ENCODE measurements at places on chromosomes 5 and 9. TPM values are rescaled to one million over a fixed set of nuclear protein-coding genes. Genes with fewer than 3 reads are reported as not detected.

Gene PALM2AKAP2
- total RNA-seq = 41.4 TPM

Gene UBE2R2
- total RNA-seq = 21.2 TPM

Gene SLC25A51
- 30.8 TPM for total RNA-seq

Gene PCDHA6
- total RNA-seq = 4.2 TPM

Gene SEC61B
- total RNA-seq = 92.9 TPM

Gene ADAM19
- total RNA-seq = 3.6 TPM

Gene PCDHB2
- 10.8 TPM for total RNA-seq

GRCh38 chr9:131668439-131669268, 71.2 kb downstream of the RAPGEF1 start:
- DNase-seq = no peak
- no peak overlapping the region for H3K4me3 ChIP-seq
- peaks cover 9% of the 10 kb centered on the region for H3K4me1 ChIP-seq
- H3K27me3 ChIP-seq = no peaks in the 10 kb centered on the region
- no peaks in the 10 kb centered on the region for H3K36me3 ChIP-seq

- H3K4me3 ChIP-seq = no peak overlapping the region
- DNase-seq = no peak
- no peaks in the 10 kb centered on the region for H3K27me3 ChIP-seq
- no peaks in the 10 kb centered on the region for H3K36me3 ChIP-seq
- no peak overlapping the region for H3K27ac ChIP-seq
Measured at GRCh38 chr5:135821061-135821801, 13.2 kb upstream of the SLC25A48 start.

DNA sequence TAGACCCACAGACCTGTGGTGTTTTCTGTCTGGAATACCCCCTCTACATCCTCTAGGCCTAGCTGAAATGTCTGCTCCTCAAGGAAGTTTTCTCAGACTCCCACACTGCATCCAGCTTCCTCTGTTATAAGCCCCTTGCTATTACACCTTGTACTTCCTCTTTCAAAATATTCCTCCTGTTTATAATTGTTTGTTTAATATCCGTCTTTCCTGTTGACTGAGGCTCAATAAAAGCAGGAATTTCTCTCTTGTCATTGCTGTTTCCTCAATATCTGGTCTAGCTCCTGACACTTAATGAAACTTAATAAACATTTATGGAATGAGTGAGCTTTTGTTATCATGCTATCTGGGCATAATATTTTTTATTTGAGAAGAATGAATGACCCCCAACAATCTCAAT, 34.1 kb upstream of the IQGAP2 start:
- H3K4me1 ChIP-seq = no peaks in the 10 kb centered on the region
- DNase-seq = no peak
- no peaks in the 10 kb centered on the region for H3K27me3 ChIP-seq
- no peak overlapping the region for H3K27ac ChIP-seq
- H3K36me3 ChIP-seq = no peaks in the 10 kb centered on the region

- H3K4me3 ChIP-seq = no peak overlapping the region
- H3K27ac ChIP-seq = no peak overlapping the region
- no peak for DNase-seq
- no peaks in the 10 kb centered on the region for H3K4me1 ChIP-seq
Measured at GRCh38 chr9:138112791-138113600, 235.4 kb downstream of the CACNA1B start.

- no peak overlapping the region for H3K4me3 ChIP-seq
- H3K36me3 ChIP-seq = no peaks in the 10 kb centered on the region
- no peaks in the 10 kb centered on the region for H3K27me3 ChIP-seq
- peak overlapping the region; percentile 9 for H3K27ac ChIP-seq
- no peaks in the 10 kb centered on the region for H3K4me1 ChIP-seq
Measured at GRCh38 chr9:84950879-84951811, 281.6 kb downstream of the NTRK2 start.

- no peak overlapping the region for H3K27ac ChIP-seq
- no peak overlapping the region for H3K4me3 ChIP-seq
- no peak for DNase-seq
- H3K27me3 ChIP-seq = no peaks in the 10 kb centered on the region
- H3K4me1 ChIP-seq = no peaks in the 10 kb centered on the region
Measured at GRCh38 chr5:104763216-104763615, 1200.6 kb upstream of the NUDT12 start.

GRCh38 chr5:96008487-96008886, 46.8 kb upstream of the ELL2 start:
- no peak for DNase-seq
- H3K4me3 ChIP-seq = no peak overlapping the region
- no peaks in the 10 kb centered on the region for H3K36me3 ChIP-seq
- no peaks in the 10 kb centered on the region for H3K27me3 ChIP-seq

- DNase-seq = no peak
- H3K4me1 ChIP-seq = no peaks in the 10 kb centered on the region
- no peak overlapping the region for H3K4me3 ChIP-seq
- H3K27ac ChIP-seq = no peak overlapping the region
- no peaks in the 10 kb centered on the region for H3K36me3 ChIP-seq
- H3K27me3 ChIP-seq = no peaks in the 10 kb centered on the region
Measured at GRCh38 chr5:30539004-30539634, 654.4 kb upstream of the CDH6 start.

GRCh38 chr9:22008717-22009505, at the start of gene CDKN2B:
Gene CDKN2B, minus strand, starts transcription at chr9:22009305. Its CDS starts 352 bp downstream, at chr9:22008953.
- H3K36me3 ChIP-seq = no peaks in the 10 kb centered on the region
- H3K27me3 ChIP-seq = peaks cover 20% of the 10 kb centered on the region
- H3K4me1 ChIP-seq = peaks cover 11% of the 10 kb centered on the region
- peak within 1 kb of the TSS; percentile 88 for H3K27ac ChIP-seq
- peak within 1 kb of the TSS; percentile 79 for H3K4me3 ChIP-seq

DNA sequence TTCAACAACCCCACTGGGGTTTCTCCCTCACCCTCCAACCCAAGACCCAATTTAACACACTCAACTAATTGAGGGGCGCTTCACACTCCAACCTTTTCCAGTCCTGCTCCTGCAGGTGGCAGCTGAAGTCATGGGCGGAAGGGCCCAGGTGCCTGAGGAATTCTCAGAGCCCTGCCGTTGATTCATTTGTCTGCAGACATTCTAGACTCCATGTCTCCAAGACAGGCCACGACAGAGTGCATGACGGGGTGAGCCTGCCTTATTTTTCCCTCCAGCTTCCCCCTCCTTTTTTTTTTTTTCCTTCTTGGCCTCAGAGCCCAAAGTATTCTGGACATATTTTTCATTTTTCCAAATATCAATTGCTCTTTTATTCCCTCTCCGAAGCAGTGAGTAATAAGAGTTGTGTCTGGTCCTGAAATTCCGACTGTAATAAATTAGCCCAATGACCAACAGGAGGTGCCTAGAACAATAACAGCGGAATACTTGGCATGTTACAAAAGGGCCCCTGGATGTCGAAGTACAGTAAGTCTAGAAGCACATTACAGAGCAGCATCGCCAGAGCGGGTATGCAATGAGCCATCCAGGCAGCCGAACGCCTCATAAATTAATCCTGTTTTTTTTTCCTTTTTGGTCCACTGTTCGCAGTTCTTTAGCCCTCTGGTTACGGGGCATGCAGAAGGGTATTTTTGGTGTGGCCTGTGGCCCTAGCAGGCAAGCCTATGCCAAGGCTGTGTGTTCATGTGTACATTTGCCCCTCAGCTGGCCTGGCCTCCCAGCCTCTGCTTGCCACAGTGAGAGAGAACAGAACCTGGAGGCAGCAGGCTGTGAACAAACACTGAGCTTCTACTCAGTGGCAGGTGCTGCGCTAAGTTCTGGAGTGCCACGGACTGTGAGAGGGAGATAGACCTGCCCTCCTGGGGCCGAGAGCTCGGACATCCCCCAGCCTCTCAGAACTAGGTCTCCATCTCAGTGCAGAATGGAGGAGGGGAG, 8.6 kb upstream of the SMIM23 start:
- peaks cover 3% of the 10 kb centered on the region for H3K27me3 ChIP-seq
- no peak overlapping the region for H3K4me3 ChIP-seq
- no peaks in the 10 kb centered on the region for H3K36me3 ChIP-seq
- DNase-seq = no peak
- no peak overlapping the region for H3K27ac ChIP-seq

- H3K27me3 ChIP-seq = no peaks in the 10 kb centered on the region
- no peak overlapping the region for H3K27ac ChIP-seq
- DNase-seq = no peak
- no peaks in the 10 kb centered on the region for H3K36me3 ChIP-seq
- H3K4me3 ChIP-seq = no peak overlapping the region
- no peaks in the 10 kb centered on the region for H3K4me1 ChIP-seq
Measured at GRCh38 chr9:85971731-85972130, 30.8 kb downstream of the NAA35 start.

GRCh38 chr5:84249918-84250630, 134.6 kb downstream of the EDIL3 start:
- no peak overlapping the region for H3K27ac ChIP-seq
- H3K4me1 ChIP-seq = no peaks in the 10 kb centered on the region
- H3K36me3 ChIP-seq = no peaks in the 10 kb centered on the region
- no peak for DNase-seq

GRCh38 chr9:41229408-41230401, 40.6 kb upstream of the ZNG1F start:
- H3K27me3 ChIP-seq = no peaks in the 10 kb centered on the region
- DNase-seq = no peak
- no peaks in the 10 kb centered on the region for H3K4me1 ChIP-seq
- no peak overlapping the region for H3K4me3 ChIP-seq

DNA sequence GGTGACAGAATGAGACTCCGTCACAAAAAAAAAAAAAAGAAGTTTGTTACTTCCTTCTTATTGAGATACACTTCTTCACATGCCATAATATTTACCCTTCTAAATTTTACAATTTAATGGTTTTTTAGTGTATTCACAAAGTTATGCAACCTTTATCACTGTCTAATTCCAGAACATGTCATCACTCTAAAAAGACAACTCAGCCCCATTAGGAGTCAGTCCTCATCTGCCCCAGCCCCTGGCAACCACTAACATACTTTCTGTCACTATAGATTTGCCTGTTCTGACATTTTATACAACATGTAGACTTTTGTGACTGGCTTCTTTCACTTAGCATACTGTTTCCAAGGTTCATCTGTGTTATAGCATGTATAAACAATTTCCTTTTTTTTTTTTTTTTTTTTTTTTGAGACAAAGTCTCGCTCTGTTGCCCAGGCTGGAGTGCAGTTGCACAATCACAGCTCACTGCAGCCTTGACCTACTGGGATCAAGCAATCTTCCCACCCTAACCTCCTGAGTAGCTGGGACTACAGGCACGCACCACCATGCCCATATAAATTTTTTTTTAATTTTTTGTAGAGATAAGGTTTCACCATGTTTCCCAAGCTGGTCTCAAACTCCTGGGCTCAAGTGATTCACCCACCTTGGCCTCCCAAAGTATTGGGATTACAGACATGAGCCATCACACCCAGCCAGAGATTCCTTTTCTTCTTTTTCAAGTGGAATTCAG, 18.0 kb downstream of the AQP3 start:
- H3K4me1 ChIP-seq = peaks cover 6% of the 10 kb centered on the region
- no peak for DNase-seq
- H3K36me3 ChIP-seq = no peaks in the 10 kb centered on the region
- H3K4me3 ChIP-seq = no peak overlapping the region
- H3K27ac ChIP-seq = no peak overlapping the region

DNA sequence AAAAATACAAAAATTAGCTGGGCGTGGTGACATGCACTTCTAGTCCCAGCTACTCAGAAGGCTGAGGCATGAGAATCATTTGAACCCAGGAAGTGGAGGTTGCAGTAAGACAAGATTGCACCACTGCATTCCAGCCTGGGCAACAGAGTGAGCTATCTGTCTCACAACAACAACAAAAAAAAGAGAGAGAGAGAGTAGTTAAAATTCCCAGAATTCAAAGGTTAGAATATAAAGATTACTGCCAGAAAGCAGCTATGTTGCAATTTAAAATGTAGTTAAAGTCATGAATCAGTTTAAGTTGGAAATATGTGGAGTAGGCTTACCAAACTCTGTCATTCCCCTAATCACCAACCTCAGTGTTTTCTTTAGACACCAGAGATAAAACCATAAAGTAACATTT, 58.7 kb upstream of the SUSD1 start:
- no peak overlapping the region for H3K4me3 ChIP-seq
- no peak for DNase-seq
- no peaks in the 10 kb centered on the region for H3K36me3 ChIP-seq

DNA sequence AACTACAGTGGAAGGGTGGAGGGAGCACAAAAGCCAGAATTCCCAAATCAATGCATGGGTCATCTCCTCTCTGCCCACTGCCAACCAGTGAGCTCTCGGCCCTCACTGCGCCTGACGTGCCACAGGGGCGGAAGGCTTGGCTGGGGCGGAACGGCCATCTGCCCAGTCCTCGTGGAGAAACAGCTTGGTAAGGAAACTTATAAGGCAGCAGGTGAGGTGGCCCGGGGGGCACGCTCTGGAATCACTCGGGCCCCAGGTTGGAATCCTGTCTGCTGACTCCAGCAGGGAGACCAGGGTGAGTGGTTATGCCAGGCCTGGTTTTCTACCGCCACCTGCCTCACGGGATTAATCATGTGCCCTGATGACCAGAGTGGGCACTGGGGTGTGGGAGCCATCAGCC, 52.3 kb downstream of the VAV2 start:
- no peak for DNase-seq
- no peaks in the 10 kb centered on the region for H3K27me3 ChIP-seq
- H3K4me3 ChIP-seq = no peak overlapping the region
- H3K27ac ChIP-seq = no peak overlapping the region
- H3K36me3 ChIP-seq = no peaks in the 10 kb centered on the region

DNA sequence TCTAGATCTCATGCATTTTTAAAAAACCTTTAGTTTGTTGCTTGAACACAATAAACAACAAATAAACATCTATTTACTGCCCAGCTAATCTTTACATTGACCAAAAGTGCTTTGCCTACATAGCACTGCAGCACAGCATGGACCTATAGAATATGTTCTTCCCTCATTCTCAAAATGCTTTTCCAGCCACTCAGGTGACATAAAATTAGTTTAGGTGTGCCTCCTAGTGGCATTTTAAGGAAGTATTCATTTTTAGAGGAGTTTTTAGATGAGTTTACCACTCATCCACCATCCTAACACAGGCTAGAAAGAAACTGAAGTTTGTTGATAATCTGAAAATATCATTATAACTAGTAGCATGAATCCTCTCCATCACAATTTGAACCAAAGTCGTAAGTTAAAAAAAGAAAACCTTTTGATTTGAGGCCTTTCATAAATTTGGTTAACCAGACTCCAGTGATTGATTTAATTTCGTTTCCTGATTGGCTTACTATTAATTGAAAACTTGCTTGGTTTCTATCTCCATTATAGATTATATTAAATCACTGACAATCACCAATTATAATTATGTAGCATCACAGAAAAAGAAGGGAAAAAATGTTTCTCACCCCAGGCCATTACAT, 12.6 kb downstream of the PLGRKT start:
- no peaks in the 10 kb centered on the region for H3K36me3 ChIP-seq
- H3K27ac ChIP-seq = no peak overlapping the region
- H3K27me3 ChIP-seq = no peaks in the 10 kb centered on the region
- H3K4me3 ChIP-seq = no peak overlapping the region
